ENCODE measurements at places on chromosomes 16 and 17.

GRCh38 chr17:80667462-80668277, 123.0 kb downstream of the RPTOR start:
- DNase-seq = no peak
- no peaks in the 10 kb centered on the region for H3K27me3 ChIP-seq
- peaks cover 47% of the 10 kb centered on the region for H3K4me1 ChIP-seq
- peaks cover 35% of the 10 kb centered on the region for H3K36me3 ChIP-seq

DNA sequence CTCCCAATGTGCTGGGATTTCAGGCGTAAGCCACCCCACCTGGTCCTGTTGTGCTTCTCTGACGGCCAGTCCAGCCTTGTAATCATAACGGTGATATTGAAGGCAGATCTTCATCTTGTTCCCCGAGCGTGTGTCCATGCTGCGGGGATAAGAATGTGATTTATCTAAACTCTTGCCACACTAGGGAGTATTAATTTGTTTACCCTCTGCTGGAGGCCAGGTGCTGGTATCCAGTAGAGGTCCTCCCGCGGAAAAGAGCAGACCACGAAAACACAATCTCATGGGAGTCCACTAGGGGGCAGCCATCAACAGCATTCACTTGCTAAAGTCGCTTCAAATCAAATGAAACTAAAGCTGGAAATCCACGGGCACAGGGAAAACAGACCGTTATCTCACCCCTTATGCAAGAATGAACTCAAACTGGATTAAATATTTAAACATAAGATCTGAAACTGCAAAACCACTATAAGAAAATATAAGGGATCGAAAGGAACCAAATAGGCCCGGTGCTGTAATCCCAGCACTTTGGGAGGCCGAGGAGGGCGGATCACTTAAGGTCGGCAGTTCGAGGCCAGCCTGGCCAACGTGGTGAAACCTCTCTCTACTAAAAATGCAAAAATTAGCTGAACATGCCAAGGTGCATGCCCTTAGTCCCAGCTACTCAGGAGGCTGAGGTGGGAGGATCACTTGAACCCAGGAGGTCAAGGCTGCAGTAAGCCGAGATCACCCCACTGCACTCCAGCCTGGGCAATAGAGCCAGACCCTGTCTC, 22.3 kb upstream of the RBBP6 start:
- peaks cover 16% of the 10 kb centered on the region for H3K27me3 ChIP-seq
- peak; percentile 61 for DNase-seq
- H3K4me3 ChIP-seq = peak overlapping the region; percentile 72

DNA sequence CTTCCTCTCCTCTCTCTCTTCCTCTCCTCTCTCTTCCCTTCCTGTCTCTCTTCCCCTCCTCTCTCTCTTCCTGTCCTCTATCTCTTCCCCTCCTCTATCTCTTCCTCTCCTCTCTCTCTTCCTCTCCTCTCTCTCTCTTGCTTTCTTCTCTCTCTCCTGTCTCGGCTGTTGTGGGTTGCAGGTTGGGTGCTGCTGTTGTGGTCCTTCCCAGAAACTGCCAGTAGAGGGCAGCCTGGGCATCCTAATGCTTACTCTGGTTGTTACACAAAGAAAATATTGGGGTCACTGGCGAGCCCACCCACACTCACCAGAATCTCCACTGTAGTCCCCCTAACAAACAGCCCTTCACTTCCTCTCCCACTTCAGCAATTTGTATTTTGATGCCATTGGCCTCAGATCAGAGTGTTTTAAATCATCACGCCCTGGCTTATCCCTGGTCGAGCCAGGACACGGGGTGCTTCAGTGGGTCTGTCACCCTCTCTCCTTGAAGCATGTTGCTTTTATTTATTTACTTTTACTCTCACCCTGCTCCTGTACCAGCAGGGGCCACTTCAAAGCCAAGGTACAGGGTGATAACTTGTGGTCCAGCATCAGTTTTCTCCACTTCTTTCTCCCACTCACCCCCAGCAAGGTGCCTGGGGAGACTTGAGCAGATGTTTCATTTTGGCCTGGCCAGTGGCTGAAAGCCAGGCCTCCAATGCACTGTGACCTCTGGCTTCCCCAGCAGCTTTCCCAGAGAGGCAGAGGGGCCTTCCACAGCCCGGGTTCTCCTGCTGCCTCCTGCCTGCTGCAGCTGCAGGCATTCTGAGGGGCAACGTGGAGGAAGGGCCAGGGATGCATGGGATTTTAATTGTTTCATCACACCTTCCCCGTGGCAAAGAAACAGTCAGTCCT, 4.7 kb upstream of the MMP15 start:
- no peak for DNase-seq
- peaks cover 13% of the 10 kb centered on the region for H3K4me1 ChIP-seq
- peaks cover 18% of the 10 kb centered on the region for H3K27me3 ChIP-seq
- H3K4me3 ChIP-seq = no peak overlapping the region

DNA sequence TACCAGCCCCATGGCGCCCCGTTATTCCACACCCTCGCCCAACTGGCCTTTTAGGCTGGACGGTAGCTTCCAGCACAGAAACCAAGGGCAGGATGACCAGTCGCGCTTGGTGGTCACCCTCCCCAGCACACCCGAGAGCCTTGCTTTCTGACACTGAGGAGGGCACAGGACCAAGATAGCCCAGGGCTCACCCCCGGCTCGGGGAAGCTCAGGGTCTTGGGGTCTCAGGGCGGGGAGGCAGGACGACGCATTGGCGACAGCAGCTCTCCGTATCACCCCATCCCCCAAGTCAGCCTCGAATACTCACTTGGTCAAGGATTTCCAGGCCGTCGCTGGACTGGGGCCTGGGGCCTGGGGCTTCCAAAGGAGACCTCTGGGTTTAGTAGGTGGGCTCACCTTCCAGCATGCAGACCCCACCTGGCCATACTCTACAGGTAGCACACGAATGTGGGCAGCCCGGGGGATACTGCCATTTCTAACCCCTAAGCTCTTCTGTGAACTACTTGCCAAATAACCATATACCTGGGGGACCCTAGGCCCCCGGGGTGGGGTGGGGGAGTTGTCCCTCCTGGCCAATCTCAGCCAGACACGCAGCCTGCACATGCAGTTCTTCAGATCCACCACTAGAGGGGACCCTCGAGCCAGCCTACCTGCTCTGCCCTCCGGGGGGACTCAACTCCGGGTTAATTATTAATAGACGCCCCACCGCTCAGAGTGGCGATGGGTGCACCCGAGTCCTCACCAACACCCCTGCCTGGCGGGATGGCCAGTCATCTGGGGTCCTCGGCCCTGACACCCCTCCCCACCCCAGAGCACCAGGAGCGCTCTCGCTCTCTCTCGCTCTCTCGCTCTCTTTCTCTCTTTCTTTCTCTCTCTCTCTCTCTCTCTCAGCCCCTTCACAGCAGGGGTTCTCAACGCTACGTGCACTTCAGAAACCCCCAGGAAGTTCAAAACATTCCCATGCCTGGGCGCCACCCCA, 30.0 kb downstream of the TBC1D16 start:
- no peak overlapping the region for H3K4me3 ChIP-seq
- H3K27me3 ChIP-seq = peaks cover 4% of the 10 kb centered on the region
- H3K27ac ChIP-seq = no peak overlapping the region
- H3K36me3 ChIP-seq = no peaks in the 10 kb centered on the region
- DNase-seq = peak; percentile 42

DNA sequence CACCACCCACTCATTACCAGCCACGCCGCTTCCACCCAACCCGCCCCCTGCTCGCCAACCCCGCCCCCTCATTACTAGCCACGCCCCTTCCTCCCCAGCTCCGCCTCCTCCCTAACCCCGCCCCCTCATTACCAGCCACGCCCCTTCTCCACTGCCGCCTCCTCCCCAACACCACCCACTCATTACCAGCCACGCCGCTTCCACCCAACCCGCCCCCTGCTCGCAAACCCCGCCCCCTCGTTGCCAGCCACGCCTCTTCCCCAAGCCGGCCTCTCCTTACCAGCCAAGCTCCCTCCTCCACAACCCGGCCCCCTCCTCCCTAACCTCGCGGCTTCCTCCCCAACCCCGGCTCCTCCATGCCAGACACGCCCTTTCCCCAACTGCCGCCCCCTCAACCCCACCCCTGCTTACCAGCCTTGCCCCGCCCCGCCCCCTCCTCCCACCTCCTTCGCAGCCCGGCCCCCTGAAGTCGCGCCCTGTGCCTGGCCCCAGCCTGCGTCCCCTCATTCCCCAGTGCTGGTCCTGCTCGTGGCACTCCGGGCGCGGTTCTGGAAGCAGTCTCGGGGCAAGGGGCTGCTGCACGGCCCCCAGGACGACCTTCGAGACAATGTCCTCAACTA, 7.3 kb downstream of the SLC22A31 start:
- H3K4me3 ChIP-seq = peak overlapping the region; percentile 35
- H3K27ac ChIP-seq = no peak overlapping the region
- no peak for DNase-seq
- H3K4me1 ChIP-seq = peaks cover 1% of the 10 kb centered on the region
- H3K36me3 ChIP-seq = no peaks in the 10 kb centered on the region
- H3K27me3 ChIP-seq = peaks cover 29% of the 10 kb centered on the region

DNA sequence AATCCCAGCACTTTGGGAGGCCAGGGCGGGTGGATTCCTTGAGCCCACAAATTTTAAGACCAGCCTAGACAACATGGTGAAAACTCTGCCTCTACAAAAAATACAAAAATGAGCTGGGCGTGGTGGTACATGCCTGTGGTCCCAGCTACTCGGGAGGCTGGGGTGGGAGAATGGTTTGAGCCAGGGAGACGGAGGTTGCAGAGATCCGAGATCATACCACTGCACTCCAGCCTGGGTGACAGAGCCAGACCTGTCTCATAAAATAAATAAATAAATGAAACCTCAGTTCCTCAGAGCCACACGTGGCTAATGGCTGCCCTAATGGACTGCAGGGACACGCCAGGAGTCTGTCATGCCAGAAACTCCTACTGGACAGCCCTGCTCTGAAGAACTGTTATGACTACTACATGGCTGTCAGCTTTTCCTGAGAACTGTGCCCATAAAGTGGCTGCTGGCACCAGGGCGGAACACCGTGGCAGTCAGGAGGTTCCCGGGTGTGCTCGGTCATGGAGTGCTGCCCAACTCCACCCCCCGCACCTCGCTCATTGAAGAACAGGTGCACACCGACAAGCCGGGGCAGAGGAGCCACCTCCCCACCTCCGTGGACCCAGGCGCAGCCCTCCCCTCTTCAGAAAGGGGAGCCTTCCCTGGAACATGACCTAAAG, 4.3 kb downstream of the TMEM11 start:
- no peak overlapping the region for H3K4me3 ChIP-seq
- peaks cover 12% of the 10 kb centered on the region for H3K36me3 ChIP-seq
- H3K4me1 ChIP-seq = peaks cover 53% of the 10 kb centered on the region
- no peak overlapping the region for H3K27ac ChIP-seq
- no peak for DNase-seq

- no peaks in the 10 kb centered on the region for H3K36me3 ChIP-seq
- no peaks in the 10 kb centered on the region for H3K27me3 ChIP-seq
- H3K4me1 ChIP-seq = no peaks in the 10 kb centered on the region
- H3K27ac ChIP-seq = no peak overlapping the region
- H3K4me3 ChIP-seq = no peak overlapping the region
These were observed 167.1 kb downstream of the KCNJ2 start for GRCh38 chr17:70336411-70336810.

- no peak for DNase-seq
- H3K27me3 ChIP-seq = no peaks in the 10 kb centered on the region
- no peak overlapping the region for H3K4me3 ChIP-seq
- H3K27ac ChIP-seq = peak overlapping the region; percentile 78
These were observed 64.1 kb downstream of the PLD6 start for GRCh38 chr17:17141860-17142552.

DNA sequence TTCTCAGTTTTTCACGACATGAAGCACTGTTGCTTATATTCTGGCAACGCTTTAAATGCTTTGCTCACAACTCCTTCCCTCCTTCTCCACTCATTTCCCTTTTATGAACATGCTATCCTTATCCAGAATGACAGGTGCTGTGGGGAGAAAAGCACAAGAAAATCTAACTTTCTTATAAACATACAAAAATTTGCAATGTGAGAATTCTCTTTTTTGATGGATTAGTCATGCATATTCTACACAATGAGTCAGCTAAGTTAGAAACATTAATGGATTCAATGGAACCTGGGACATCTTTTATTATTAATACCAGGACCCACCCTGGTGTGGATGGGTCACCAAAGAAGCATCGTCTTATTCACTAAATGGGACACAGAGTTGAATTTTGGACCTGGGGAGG, 234.6 kb upstream of the CDH5 start:
- no peaks in the 10 kb centered on the region for H3K36me3 ChIP-seq
- no peak overlapping the region for H3K4me3 ChIP-seq
- no peak for DNase-seq
- peaks cover 54% of the 10 kb centered on the region for H3K27me3 ChIP-seq

DNA sequence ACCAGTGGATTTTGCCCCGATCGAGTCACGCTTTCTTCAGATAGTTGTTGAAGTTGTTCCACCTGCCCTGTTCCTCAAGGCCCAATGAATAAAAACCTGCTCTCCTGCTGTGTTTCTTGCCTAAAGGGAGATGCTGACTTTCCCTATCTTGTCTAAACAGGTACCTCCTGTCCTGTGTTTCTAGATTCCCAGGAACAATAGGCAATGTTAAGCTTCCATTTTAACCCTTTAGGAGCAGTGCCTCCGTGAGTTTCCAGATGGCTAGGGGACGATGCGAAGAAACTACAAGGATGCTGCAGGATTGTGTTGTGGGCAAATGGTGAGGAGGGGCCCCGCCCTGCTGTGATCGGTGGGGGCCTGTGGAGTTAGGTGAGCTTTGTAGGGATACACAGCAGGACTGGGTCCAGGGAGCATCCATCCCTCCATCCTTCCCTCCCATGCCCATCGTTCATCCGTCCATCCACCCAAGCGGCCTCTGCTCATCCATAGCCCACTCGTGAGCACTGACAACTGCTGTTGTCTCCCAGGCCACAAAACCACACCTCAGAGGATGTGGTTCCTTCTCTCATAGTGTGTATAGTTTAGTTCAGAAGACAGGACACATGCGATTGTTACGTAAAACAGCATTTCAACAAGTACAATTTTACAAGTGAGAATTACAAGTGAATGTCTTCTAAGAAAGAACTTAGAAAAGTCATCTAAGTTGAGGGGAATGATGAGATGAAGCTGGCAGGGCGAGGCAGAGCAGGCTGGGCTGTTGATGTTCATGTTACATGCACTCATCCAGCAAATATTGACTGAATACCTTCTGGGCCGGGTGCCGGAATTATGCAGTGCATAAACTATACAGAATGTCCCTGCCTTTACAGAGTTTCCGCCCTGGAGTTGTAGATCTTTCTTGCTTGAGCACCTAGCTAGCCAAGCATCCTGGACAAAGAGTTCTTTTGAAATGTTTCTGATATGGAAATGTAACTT, 5.2 kb downstream of the ARSG start:
- peaks cover 4% of the 10 kb centered on the region for H3K27me3 ChIP-seq
- H3K36me3 ChIP-seq = no peaks in the 10 kb centered on the region
- no peak overlapping the region for H3K4me3 ChIP-seq

GRCh38 chr16:14249291-14250032, 178.3 kb downstream of the MRTFB start:
- H3K4me1 ChIP-seq = no peaks in the 10 kb centered on the region
- no peak overlapping the region for H3K4me3 ChIP-seq
- H3K27ac ChIP-seq = no peak overlapping the region
- DNase-seq = peak; percentile 18

Data from stimulated activated naive B cell treated with anti-CD40 and anti-IgM and Interleukin-4, amounts not matched to agents 10 μg/mL and 1 μg/mL and 100 μg/mL, for 72 hours (primary cell).